Left ventricle myocardium inferior (tissue), 1 donor: ENCODE measurements at places on chromosomes 3 and 15.
A peak's percentile ranks its signal among the peaks of the same experiment; 100 is the strongest.

DNA sequence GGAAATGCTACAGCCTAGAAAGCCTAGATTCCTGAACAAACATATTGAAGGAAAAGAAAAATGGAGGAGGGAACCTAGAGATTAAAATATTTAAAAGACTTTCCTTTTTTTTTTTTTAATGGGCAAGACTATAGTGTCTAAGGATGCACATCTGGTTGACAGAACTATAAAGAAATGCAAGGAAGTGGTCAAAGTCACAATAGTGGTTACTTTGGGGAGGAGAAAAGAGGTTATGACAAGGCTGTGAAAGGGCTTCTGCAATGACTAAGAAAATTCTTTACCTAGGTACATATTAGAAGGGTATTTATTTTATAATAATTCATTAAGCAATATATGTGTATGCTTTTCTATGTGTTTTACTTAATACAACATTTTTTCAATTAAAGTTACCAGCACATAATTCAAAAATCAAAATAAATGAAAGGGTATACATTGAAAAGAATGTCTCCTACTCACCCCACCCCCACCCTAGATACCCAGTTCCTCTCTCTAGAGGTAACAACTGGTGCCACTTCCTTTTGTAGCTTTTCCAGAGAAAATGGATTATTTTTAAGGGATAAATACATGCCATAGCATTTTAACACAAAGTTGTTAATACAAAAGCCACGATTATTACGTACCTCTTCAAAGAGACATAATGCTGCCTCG lies 70.1 kb downstream of the HERC1 start:
- DNase-seq, result no peak

- no peak for DNase-seq
Measured at GRCh38 chr3:169780742-169781141, 7.5 kb downstream of the MYNN start.

- DNase-seq, result no peak
Measured at GRCh38 chr3:31382856-31383255, 149.9 kb upstream of the STT3B start.

GRCh38 chr3:135034291-135034768 lies 239.3 kb downstream of the EPHB1 start:
- no peak for DNase-seq

- DNase-seq, result no peak
Measured at GRCh38 chr15:60519218-60519617, 40.3 kb upstream of the ICE2 start.

DNA sequence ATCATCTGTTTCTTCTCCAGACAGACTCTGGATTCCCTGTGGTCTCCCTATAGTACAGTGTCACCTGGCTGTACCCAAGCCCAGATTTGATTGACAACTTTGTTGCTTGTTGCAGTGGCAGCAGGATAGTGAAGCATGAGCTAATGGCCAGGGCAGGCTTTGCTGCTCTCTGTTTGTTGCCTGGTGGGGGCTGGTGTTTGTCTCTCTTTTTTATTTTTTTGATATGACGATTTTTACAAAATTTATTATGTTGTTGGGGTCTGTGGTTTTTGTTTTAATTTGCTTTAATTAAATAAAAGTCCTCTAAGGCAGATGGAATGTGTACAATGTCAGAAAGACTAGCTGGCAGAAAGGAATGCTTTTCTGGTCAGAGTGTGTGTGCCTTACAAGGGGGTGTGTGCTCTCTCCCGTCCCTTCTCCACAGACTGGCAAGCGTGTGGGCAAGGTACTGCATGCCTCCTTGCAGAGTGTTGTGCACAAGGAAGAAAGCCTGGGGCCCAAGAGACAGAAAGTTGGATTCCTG lies 15.2 kb upstream of the CLEC3B start:
- no peak for DNase-seq

- DNase-seq, result no peak
Measured at GRCh38 chr15:51004103-51004551, 90.6 kb downstream of the TNFAIP8L3 start.

DNA sequence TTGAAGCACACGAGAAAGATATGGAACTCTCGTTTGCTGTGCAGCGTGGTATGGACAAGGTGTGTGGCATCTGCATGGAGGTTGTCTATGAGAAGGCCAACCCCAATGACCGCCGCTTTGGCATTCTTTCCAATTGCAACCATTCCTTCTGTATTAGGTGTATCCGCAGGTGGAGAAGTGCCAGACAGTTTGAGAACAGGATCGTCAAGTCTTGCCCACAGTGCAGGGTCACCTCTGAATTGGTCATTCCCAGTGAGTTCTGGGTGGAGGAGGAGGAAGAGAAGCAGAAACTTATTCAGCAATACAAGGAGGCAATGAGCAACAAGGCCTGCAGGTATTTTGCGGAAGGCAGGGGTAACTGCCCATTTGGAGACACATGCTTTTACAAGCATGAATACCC lies 1.2 kb downstream of the MKRN3 start:
- DNase-seq, result no peak

DNA sequence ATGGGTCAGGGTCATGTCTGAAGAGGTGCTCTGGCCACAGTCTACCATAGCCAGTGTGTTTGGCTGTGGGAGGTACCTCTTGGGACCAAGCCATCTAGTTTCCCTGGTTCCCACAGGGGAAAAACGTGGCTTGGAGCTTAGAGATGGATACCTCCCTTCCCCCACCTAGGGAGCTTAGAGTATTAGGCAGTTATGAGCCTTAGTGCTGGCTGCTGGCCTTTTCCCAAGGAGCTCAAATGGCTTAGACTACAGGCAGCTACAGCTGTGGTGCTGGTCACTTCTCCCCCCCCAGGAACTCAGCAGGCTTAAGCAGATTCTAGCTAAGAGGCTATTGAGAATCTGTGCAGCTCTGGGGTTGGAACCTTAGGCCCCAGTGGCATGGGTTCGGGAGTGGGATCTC lies 591.2 kb downstream of the NSUN3 start:
- no peak for DNase-seq

GRCh38 chr3:159757341-159758060 lies 231.1 kb upstream of the IL12A start:
- no peak for DNase-seq

DNA sequence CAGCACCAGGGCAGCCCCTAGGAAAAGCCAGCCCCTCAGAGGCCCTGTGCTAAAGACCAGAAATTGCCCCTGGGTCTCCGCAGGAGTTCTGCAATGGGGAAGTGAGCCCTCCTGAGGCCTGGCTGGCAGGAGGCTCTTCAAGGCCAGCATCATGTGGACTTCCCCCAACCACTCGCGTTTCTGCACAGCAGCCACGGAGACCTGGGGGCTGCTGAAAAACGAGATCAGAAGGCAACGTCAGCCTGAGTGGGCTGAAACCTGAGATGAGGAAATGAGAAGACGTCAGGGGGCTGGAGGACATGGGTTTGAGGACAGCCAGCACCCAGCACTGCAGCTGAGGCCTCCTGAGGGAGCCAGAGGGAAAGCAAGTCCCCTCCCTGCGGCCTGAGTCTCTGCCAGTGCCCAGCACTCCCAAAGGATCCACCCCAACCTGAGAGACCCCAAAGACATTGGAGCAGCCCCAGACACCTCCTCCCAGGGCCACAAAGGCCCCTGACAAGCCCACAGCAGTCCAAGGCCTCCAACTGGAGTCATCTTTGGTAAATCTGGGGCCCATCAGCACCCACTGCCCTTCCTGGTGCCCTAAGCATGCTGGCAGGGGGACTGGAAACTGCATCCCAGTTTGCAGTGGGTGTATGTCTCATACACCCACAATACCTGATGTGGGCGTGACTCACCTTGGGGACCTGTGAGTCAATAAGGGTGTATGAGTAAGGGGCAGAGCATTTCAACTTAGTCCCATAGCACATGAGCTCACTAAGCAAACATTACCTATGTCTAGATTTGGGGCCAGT lies 29.2 kb upstream of the CYP11A1 start:
- DNase-seq, result no peak

DNA sequence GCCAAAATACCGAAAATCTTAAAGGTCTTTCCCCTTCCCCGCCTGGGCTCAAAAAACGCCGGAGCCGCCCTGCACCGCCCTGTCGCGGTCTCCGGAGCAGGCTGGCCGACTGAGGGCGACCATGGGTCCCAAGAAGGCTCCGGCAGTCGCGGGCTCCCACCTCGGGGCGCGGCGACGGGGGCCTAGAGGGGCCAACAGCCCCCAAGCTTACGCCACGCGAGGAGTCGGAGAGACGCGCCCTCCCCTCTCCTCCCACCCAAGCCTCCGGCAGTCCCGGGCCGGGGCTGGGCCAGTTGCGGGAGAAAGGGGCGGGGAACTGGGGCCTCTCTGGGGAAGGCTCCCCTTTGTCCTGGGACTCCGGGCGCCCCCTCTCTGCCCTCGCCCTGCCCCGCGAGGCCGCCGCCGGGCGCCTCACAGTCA lies 69.2 kb downstream of the GOLGA8B start:
- DNase-seq, result peak; percentile 55

- DNase-seq, result no peak
Measured at GRCh38 chr15:57675481-57676181, 30.9 kb upstream of the POLR2M start.

DNA sequence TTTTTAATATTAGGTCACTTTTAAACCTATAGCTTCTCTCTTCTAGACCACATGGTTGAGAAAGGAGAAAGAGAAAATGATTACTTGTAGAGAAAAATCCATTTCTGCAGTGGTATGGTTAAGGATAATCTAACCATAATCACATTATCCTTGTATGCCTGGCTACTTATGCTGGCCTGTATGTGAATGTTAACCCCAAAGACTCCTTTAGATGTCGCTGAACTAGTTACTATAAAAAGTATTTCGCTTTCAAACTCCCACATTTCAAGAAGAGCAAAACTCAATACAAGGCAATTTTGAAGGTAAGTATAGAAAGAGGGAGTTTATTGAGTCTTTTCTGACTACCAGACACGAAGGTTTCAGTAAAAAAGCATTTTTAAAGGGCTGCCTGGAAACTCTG lies 2.2 kb downstream of the KCTD6 start:
- DNase-seq, result no peak

- peak; percentile 5 for DNase-seq
Measured at GRCh38 chr3:167115331-167115934, 264.7 kb downstream of the ZBBX start.

DNA sequence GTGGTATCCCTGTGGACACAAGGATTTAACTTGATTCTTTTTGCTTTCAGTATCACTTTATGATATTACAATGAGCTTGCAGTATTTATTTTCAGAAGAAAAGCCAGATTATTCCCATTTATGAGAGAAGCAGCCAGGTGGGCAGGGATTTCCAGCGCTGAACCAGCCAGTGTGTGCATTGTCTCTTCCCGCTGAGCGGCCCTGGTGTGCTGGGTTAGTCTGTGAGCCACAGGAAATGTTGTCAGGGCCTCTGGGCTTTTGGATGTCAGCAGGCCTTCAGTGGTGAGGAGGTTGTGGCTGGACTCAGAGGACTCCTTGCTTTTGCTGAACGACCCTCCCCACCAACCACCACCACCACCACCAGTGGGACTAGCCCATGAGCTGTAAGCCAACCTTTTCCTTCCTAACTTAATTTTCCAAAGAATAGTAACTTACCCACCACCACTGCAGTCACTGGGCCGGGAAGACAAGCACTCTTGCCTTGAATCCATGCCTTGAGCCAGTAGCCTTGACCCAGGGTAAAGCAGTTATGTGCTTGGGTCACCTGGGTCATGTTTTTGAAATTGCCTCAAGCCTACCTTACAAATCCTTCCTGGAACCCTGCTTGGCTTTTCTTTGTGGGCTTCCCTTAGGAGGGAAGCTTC lies 33.1 kb downstream of the FLNB start:
- DNase-seq, result no peak

- no peak for DNase-seq
Measured at GRCh38 chr15:57041416-57041815, 123.0 kb downstream of the TCF12 start.

DNA sequence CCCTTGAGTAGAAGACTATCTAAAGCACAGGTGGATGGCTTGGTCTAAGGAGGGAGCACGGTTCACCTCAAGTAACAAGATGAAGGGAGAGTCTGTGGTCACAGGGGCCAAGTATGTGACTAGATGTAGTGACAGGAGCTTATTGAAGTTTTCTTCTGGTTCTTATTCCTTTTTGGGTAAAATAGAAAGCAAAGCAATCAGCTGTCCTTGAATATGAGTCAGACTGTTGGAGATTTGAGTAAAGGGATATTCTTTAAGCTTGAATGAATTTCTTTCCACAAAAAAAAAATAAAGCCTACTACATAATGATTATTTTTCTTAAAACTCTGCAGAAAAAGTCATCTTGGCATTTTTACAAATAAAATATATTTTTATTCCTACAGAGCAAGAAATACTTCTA lies 1.5 kb upstream of the CNTN6 start:
- DNase-seq, result no peak

- no peak for DNase-seq
Measured at GRCh38 chr3:196142202-196142956, 60.5 kb upstream of the TFRC start.

DNA sequence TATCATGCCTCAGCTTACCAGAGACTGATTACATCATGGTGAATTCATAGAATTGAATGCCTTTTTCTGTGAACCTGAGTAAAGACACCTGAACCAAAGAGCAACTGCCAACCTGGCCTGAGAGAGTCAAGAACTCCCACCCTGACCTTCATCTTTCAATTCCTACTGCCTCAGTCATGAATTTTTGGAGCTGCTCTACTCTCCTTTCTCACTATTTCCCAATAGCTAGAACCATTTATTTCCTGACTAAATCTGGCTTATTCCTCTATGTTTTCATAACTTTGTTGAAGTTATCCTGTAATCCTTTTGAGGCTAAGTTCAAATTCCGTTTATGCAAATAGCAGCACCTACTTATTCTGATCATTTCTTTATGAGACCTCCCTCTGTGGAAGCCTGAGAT lies 712.4 kb upstream of the UBE2E2 start:
- DNase-seq, result no peak

GRCh38 chr3:15964605-15965442 lies 167.0 kb upstream of the ANKRD28 start:
- DNase-seq, result no peak

- peak; percentile 84 for DNase-seq
Measured at GRCh38 chr3:10015461-10015904, 10.8 kb upstream of the FANCD2 start.

DNA sequence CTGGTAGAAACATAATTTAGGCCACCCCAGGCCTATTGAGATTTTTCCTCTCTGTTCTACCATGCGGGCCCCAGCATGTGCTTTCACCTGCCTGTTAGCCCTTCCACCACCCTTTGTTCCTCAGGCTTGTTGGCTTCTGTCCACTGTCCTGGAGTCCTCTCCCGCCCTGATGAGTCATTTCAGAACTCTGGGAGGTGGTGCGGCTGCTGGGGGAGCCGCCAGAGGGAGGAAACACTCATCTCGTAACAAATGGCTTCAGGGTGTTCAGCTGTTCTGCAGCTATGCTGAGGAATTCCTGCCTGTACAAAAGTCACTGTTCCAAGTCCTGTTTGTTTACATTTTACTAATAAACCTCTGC lies 36.3 kb downstream of the LRTM1 start:
- peak; percentile 74 for DNase-seq

GRCh38 chr15:99565049-99565298 lies 810 bp upstream of the MEF2A start:
- no peak for DNase-seq

GRCh38 chr3:29899021-29899420 lies 618.1 kb downstream of the RBMS3 start:
- DNase-seq, result no peak

GRCh38 chr3:161358488-161358887 lies 12.8 kb downstream of the SPTSSB start:
- DNase-seq, result no peak

GRCh38 chr3:72661115-72661457 lies 187.2 kb downstream of the SHQ1 start:
- DNase-seq, result peak; percentile 69
